ENCODE measurements at places on chromosomes 5 and 9.

DNA sequence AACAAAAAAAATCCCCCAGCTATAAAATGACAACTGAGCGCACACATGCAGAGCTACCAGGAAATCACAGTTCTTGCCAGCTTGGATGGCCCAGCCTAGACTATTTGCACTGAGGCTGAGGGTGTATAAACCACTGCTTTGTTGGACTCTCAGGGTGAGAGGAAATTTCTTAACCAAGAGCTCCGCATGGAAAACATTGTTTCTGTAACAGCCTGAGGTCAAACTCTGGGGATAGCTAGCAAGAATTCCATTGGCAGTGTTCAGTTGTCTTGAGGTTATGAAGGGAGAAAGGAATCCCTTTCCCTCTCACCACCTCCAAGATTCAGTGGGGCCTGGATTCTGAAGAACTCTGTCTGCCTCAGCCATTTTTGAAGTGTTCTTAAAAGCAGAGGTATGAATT is 360.0 kb downstream of the OSTF1 start:
- no peak for DNase-seq

DNA sequence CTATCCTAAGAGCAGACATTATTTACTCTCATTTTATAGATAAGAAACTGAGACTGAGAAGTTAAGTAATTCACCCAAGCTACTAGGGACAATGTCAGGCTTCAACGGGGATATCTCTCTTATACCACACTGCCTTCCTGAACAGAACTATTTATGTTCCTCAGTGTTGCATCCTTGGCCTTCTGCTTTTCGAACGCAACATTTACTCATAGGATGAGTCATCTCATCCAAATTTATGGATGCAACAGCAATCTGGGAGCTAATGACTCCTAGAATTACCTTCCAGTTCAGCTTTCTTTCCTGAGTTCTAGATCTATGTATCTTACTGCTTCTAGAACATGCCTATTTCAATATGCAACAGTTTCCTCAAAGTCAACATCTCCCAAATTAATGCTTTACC is 103.6 kb upstream of the PAM start:
- no peak for DNase-seq

GRCh38 chr9:94625835-94626234 is 13.5 kb downstream of the FBP1 start:
- no peak for DNase-seq

- peak; percentile 72 for DNase-seq
Observed at GRCh38 chr5:32712481-32713360, 1.6 kb downstream of the NPR3 start.

- no peak for DNase-seq
Observed at GRCh38 chr5:20555034-20555433, 567.0 kb upstream of the CDH18 start.

DNA sequence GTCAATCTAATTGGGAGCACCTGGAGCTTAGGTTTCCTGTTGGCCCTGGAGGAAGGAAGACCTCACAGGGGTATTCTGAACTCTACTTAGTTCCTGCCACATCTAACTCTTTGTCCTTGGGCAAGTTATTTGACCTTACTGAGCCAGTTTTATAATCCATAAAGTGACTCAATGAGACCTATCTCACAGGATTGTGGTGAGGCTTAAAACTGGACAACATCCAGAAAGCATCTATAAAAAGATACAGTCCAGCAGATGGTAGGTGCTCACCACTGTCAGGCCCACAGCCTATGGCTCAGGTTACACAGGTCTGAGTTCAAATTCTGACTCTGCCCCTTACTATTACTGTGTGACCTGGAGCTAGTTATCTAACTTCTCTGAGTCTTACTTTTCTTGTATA is 23.3 kb downstream of the KCNV2 start:
- no peak for DNase-seq

DNA sequence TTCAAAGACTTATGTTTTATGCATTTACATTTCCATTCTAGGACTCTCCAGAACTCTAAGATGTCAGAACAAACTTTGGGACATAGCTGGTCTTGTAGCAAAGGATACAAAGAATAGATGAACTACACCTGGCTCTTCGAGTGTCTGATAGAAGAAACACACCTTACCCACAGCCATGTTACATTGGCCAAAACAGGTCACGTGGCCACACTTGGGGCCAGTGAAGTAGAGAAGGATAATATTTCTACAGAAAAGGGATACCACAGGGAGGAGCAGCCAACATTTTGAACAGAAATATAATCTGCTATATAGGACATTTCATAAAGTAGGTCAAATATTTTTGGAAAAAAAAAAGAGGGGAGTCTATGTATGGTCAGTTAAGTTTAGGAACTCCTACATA is 22.7 kb upstream of the LIFR start:
- no peak for DNase-seq

- DNase-seq = no peak
Observed at GRCh38 chr9:38685535-38685934, 34.4 kb downstream of the FAM240B start.

GRCh38 chr9:20289423-20290010 is 332.8 kb downstream of the MLLT3 start:
- no peak for DNase-seq

GRCh38 chr5:137236849-137237507 is 262.1 kb downstream of the SPOCK1 start:
- no peak for DNase-seq

DNA sequence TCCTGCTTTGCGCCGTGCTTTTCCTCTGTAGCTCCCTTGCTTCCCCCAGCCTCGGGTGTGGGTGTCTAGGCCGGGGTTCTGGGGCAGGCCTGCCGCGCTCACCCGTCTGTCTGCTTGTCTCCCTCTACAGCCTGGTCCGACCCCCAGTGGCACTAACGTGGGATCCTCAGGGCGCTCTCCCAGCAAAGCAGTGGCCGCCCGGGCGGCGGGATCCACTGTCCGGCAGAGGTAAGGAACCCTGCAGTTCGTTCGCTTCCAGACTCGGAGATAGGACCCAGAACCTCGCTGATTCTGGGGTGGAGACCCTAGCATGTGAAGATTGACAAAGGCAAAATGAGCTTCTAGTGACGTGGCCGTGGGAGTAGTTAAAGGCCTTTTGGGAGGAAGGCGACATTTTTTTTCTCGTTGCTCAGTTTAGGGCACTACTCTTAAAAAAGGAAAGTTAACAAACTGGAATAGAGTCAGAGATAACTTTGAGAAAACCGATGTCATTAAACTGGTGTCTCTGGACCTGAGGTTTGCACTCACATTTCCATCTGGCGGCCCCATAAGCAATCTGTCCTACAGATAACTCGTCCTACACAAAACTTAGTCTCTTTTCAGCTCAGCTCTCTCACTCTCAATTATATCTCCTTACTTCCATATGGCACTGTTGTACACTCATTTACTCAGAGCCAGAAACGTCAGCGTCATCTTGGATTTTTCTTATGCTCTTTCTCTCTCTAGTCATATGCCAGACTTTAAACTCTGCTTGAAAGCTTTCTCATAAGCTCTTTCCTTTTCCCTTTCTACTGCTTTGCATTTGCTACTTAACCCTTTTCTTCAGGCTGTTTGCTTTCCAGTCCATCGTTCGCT is 561 bp downstream of the SEC61B start:
- no peak for DNase-seq

DNA sequence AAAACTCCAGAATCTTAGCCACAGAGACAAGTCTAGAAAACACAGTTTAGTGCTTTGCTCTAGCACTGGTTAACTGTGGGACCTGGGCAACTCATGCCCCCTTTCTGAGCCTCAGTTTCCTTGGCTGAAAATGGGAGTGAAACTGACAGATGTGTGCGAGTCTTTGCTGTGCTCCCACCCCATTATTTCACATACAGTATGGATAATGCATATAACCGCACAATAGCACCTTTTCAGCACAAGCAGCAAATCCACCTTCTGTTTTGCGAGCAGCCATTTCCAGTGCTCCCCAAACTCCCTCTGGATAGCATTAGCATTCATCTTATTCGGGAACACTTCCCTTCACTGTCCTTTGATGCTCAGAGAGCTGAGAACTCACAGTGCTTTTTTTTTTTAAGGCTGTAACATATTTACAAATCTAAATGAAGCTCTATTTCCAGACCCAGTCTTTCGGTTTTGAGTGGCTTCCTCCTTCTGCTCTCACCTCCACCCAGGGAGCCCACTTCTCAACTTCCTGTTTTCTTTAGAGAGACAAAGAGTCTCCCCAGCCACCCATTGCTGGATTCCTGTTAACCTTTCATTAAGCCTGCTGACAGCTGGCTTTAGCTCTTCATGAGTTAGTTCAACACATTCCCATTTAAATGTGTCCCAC is 49.2 kb downstream of the TIMD4 start:
- peak; percentile 5 for DNase-seq

GRCh38 chr5:150295172-150295634 is 5.6 kb upstream of the CAMK2A start:
- no peak for DNase-seq

- no peak for DNase-seq
Observed at GRCh38 chr5:21071421-21071820, 1083.4 kb upstream of the CDH18 start.

All from hematopoietic multipotent progenitor cell (in vitro differentiated cells).